ENCODE measurements at places on chromosomes 7 and 10.

- no peak overlapping the region for H3K27ac ChIP-seq
- no peak for DNase-seq
- H3K4me1 ChIP-seq = no peaks in the 10 kb centered on the region
- no peaks in the 10 kb centered on the region for H3K36me3 ChIP-seq
Observed at GRCh38 chr7:118689403-118689802, 464.9 kb downstream of the ANKRD7 start.

DNA sequence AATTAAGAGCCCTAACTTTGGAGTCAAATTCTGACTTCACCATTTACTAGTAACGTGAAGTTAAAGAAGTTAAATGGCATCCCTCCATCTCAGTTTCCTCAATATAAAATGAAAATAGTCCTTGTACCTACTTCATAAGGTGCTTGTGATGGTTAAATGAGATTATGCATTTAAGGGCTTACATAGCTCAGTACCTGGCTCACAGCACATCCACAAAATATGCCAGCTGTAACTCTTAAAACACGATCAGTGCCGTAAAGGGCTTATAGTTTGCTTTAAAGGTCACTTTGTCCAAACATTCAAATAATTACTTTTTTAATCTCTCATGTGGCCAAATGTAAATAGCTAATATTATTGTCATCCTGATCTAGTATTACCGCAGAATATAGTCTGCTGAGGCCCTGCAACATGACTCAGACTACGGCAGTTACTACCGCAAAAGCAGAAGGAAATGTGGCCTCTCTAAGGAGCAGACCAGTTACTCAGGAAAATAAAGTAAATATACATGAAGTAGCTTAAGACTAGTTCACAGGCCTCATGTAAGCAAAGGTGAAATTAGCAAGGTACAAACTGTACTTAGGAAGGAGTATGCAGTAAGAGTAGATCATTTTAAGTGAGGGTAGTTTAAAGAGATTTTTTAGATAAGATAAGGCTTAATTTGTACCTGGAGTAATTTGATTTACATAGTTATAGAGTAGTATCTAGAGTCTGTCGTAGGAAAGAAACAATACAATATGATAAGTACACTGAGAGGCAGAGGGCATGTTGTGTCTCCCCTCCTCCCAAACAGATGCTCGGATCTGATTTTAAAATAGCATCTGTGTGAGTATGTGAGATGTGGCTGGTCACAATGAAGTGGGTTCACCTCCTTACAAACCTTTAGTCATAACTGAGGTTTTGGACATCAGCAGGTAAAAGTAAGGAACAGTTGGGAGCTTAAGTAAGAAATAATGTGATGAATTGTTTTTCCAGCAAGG lies 13.1 kb downstream of the CASP2 start:
- no peak for DNase-seq
- peaks cover 47% of the 10 kb centered on the region for H3K36me3 ChIP-seq
- no peak overlapping the region for H3K27ac ChIP-seq
- H3K27me3 ChIP-seq = no peaks in the 10 kb centered on the region
- H3K4me3 ChIP-seq = no peak overlapping the region

GRCh38 chr7:80154656-80155333 lies 20.2 kb downstream of the GNAI1 start:
- H3K4me1 ChIP-seq = peaks cover 4% of the 10 kb centered on the region
- DNase-seq = no peak
- no peak overlapping the region for H3K27ac ChIP-seq

DNA sequence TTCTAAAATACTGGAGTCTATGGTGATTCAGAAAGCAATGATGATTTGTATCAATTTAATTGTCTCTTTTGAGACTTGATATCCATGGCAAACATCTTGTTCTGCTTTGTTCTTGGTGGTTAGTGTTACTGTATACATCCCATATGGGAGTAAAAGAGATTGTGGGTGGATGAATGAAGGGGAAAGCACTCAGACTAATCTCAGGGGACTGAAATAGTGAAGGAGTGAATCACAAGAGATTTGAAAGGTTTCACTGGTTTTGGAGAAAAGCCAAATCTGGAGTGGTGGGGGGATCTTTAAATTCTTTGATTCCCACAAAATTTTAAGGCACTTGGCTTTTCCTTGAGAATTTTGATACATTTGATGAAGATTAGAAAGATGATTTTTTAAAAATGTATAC lies 369.4 kb downstream of the INHBA start:
- no peaks in the 10 kb centered on the region for H3K36me3 ChIP-seq
- DNase-seq = no peak
- H3K4me1 ChIP-seq = no peaks in the 10 kb centered on the region
- H3K27ac ChIP-seq = no peak overlapping the region
- H3K4me3 ChIP-seq = no peak overlapping the region

DNA sequence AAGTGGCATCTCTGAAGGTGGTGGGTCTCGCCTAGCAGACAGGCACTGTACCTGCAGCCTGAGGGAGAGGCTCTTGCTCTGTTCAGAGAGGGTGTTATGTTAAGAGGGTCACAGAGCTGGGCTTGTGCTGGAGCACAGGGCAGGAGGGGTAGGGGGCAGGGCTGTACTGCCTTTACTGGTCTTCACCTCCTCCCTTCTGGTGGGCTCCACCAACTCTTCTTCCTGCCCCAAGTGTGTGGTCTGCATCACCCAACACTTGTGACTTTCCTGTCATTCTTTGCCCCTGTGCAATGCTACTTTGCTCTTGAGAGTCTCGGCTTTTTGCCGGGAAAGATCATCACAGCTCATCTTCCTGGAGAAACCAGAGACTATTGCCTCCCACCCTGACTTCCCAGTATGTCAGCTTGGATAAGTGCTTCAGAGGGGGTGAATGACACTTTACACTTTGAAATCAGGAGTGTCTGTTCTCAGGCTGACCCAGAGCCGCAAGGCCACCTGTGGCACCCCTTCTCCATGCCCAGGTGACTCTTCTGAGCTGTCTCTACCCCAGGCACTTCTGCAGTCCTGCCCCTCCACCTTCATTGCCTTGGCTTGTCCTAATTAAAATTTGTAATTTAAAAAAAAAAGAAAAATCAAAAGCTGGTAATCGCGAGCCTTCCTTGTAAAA lies 38.4 kb upstream of the IKZF1 start:
- H3K4me1 ChIP-seq = no peaks in the 10 kb centered on the region
- H3K36me3 ChIP-seq = no peaks in the 10 kb centered on the region
- no peaks in the 10 kb centered on the region for H3K27me3 ChIP-seq
- no peak for DNase-seq

- no peak overlapping the region for H3K4me3 ChIP-seq
- DNase-seq = no peak
- no peaks in the 10 kb centered on the region for H3K36me3 ChIP-seq
- H3K27me3 ChIP-seq = peaks cover 16% of the 10 kb centered on the region
Observed at GRCh38 chr7:100572949-100573675, 588 bp downstream of the SAP25 start.

- no peak for DNase-seq
- H3K27me3 ChIP-seq = no peaks in the 10 kb centered on the region
- H3K4me1 ChIP-seq = peaks cover 18% of the 10 kb centered on the region
- no peak overlapping the region for H3K27ac ChIP-seq
- H3K4me3 ChIP-seq = no peak overlapping the region
Observed at GRCh38 chr7:21912931-21913780, 32.5 kb downstream of the CDCA7L start.

GRCh38 chr10:78533098-78533497 lies 499.4 kb downstream of the RPS24 start:
- DNase-seq = no peak
- H3K27ac ChIP-seq = no peak overlapping the region
- H3K36me3 ChIP-seq = no peaks in the 10 kb centered on the region

GRCh38 chr7:44629829-44630522 lies 23.5 kb downstream of the OGDH start:
- no peaks in the 10 kb centered on the region for H3K27me3 ChIP-seq
- no peak overlapping the region for H3K27ac ChIP-seq
- H3K4me1 ChIP-seq = peaks cover 7% of the 10 kb centered on the region
- H3K4me3 ChIP-seq = no peak overlapping the region

DNA sequence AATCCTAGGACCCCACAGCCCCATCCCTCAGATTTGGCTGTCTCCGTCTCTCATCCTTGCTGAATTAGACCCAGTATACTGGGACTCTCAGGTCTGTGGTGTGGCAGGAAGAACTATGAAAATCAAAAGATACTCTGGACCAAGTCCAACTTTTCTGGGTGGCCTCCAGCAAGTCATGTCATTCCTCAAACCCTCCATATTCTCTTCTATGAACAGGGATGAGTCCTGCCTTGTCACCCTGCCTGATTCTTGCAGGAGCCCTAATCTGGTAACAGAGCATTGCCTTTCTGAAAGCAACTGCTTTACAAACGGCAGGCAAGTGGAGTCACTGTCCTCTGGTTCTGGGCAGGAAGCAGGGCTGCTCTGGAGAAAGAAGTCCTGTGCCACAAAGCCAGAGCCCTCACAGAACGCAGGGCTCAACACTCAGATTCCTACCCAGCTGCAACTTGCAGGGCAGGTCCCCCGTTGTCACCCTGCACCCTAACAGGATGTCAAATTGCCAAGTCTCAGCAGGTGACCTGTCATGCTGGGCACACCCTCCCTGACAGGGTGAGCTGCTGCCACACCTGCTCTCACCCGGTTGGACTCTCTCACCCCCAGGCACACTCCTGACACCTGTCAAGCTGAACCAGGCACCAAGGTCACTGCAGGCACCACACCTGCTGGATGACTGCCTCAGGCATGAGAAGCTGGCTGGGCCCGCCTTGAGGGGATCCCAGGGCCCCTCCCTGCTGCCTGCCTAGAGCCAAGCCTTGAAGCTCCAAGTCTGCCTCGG lies 227.7 kb downstream of the KCNMA1 start:
- H3K27ac ChIP-seq = no peak overlapping the region
- H3K4me3 ChIP-seq = no peak overlapping the region
- H3K27me3 ChIP-seq = no peaks in the 10 kb centered on the region
- peaks cover 18% of the 10 kb centered on the region for H3K4me1 ChIP-seq
- no peaks in the 10 kb centered on the region for H3K36me3 ChIP-seq

GRCh38 chr7:143240291-143241168 lies 18.7 kb downstream of the TAS2R40 start:
- peak; percentile 78 for DNase-seq
- H3K27ac ChIP-seq = no peak overlapping the region
- no peaks in the 10 kb centered on the region for H3K36me3 ChIP-seq
- H3K4me1 ChIP-seq = no peaks in the 10 kb centered on the region

DNA sequence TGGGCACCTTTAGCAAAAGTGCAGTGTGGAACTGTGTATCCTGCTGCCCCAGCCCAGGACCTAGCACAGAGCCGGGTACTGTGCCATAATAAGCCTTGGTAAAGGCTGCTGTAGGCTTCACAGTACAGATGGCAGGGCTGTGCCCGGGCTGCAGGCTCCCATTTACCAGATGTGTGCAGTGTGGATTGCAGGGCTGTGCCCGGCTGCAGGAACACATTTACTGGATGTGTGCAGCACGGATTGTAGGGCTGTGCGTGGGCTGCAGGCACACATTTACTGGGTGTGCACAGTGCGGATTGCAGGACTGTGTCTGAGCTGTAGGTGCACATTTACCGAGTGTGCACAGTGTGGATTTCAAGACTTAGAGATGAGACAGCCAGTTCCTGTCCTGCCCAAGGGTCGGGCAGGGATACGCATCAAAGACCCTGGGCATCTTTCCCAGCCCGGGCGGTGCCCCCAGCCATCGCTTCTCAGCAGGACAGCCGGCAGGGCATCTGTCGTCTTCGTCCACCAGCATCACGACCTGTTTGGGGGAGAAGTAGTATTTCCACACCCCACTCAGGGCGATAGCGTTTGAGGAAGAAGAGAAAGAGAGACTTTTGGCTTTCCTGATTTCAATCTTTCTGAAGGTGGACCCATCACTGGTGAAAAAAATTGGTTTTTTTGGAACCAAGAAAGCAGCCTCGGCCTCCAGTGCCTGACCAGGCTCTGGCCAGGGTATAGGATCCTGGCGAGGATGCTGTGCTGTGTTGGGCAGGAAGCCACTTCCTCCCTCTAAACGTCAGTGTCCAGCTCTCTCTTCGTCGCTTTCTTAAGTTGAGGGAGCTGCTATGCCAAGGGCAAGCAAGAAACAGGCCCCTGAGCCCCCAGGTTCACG lies 180.8 kb downstream of the CUX1 start:
- H3K36me3 ChIP-seq = no peaks in the 10 kb centered on the region
- H3K4me1 ChIP-seq = peaks cover 5% of the 10 kb centered on the region
- H3K27me3 ChIP-seq = no peaks in the 10 kb centered on the region
- H3K27ac ChIP-seq = no peak overlapping the region
- H3K4me3 ChIP-seq = no peak overlapping the region
- no peak for DNase-seq

GRCh38 chr7:131879424-131879823 lies 323.0 kb upstream of the PODXL start:
- no peak for DNase-seq
- H3K4me3 ChIP-seq = no peak overlapping the region
- H3K27me3 ChIP-seq = peaks cover 23% of the 10 kb centered on the region
- H3K4me1 ChIP-seq = peaks cover 14% of the 10 kb centered on the region
- H3K36me3 ChIP-seq = no peaks in the 10 kb centered on the region

DNA sequence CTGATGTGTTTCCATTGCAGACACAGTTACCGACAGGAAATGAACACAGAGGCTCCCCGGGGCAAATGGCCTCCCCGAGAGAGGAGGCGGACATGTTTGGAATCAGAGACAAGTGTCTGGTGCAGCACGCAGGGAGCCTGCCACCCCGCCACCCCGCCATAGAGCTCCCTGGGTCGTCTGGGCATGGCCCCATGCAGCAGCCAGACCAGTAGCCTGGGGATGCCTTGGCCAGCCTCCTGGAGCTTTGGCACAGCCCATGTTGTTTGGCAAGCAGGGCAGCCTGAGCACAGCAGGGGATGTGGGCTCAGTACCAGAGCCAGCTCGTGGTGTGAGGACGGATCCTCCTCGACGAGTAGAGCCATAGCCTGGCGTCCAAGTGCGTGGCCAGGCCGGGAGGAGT lies 80.8 kb downstream of the NKX6-2 start:
- no peak overlapping the region for H3K27ac ChIP-seq
- no peaks in the 10 kb centered on the region for H3K36me3 ChIP-seq
- H3K4me3 ChIP-seq = no peak overlapping the region

- no peak overlapping the region for H3K4me3 ChIP-seq
- no peaks in the 10 kb centered on the region for H3K27me3 ChIP-seq
- DNase-seq = peak; percentile 53
- no peaks in the 10 kb centered on the region for H3K36me3 ChIP-seq
- H3K4me1 ChIP-seq = peaks cover 14% of the 10 kb centered on the region
Observed at GRCh38 chr10:31087851-31088250, 56.2 kb upstream of the ZNF438 start.

DNA sequence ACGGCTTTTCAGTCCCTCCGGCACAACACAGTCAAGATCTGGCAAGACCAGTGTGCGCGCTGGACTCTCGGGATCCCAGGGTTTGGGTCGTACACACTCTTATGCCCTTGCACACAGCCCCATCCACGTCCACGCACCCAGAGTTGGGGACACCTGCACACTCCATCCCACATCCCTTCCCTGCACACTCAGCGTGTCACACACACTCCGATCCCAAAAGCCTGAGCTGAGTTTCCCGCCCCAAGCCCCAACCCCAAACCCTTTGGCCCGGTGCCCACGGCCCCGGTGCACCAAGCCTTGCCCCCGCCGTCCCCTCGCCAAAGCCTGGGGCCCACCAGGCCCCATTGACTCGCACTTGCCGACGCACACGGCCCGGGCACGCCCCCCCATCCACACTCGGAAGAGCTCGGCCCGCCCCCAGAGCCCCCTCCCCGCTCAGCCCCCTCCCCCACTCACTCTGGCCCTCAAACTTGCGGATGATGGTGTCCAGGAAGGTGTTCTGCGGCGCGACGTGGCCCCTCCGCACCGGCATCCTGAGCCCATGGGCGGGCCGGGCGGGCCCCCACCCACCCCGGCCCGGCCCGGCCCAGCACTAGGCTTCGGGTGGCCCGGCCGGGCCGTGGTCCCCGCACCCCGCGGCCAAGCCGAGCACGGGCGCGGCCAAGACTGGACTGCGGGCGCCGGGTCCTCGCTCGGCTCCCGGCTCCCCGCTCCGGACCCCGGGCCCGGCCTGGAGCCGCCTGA lies 567 bp downstream of the KCNH2 start:
- no peak overlapping the region for H3K27ac ChIP-seq
- DNase-seq = peak; percentile 43
- peaks cover 65% of the 10 kb centered on the region for H3K27me3 ChIP-seq
- H3K4me3 ChIP-seq = peak overlapping the region; percentile 57

Measured in neural progenitor cell (in vitro differentiated cells).